Naive thymus-derived CD8-positive, alpha-beta T cell (primary cell): ENCODE measurements at places on chromosomes 13 and 19.

GRCh38 chr13:40599747-40600146, 66.7 kb downstream of the FOXO1 start:
- no peak for DNase-seq

DNA sequence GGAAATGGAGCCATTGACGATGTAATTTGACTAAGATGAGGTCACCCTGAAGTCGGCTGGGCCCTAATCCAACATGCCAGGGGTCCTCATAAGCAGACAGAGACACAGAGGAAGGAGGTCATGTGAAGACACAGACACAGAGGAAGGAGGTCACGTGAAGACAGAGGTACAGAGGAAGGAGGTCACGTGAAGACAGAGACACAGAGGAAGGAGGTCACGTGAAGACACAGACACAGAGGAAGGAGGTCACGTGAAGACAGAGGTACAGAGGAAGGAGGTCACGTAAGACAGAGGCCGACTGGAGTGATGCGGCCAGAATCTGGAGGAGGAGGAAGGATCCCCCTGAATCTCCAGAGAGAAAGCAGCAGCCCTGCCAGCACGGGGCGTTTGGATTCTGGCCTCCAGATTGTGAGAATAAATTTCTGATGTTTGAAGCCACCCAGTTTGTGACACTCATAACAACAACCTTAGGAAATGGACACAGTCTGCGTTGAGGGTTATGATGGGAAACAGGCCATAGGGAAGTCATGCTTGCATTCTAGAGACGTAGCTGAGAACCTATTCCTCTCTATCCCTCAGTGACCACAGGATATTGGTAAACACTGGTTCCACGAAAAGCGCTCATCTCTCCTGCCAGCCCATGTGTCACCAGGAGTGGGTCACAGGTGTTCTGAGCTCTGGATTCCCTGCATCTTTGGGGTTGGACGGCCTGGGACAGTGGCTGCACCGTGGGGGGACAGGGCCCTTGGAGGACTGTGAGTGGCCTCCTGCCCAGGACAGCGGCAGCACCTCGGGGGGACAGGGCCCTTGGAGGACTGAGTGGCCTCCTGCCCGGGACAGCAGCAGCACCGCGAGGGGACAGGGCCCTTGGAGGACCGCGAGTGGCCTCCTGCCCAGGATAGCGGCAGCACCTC, 108.5 kb downstream of the SOX1 start:
- no peak for DNase-seq

- DNase-seq: no peak
These were observed 114.4 kb upstream of the SERTM1 start for GRCh38 chr13:36559375-36559774.

DNA sequence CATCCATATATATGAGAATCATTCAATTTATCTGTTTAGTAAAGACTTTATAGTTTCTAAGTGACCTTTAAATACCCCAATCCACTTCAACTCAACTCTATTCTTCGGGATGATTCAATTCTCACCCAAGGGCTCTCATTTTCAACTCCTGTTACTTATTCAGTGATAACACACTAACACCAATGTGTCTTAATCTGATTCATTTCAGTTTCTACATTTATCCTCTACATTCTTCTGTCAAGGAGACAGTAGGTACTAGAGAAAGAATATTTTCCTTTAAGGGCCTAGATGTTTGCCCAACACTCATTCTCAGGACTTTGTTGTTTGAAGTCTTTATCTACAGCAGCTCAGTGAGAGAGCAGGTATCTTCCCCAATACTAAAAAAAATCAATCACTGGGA, 7.1 kb downstream of the ARGLU1 start:
- DNase-seq: no peak

- DNase-seq: no peak
These were observed 310.4 kb downstream of the IRS2 start for GRCh38 chr13:109476001-109476400.

DNA sequence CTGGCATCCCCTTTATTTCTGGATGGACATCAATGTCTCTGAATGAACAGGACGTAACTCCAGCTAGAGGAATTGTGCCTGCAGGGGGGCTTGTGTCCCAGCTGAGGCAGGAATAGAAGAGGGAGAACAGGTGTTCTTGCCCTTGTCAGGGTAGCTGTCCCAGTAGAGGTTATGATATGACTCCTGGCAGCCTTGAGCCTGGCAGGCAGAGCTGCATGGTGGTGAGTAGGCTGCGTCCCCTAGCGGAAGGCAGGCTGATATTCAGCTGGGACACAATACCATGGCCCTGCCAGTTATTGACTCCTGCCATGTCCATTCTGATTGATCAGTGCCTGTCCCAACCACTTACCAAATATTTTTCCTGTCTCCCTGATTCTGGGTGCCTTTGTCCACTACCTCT, 197.2 kb downstream of the RAP2A start:
- no peak for DNase-seq

DNA sequence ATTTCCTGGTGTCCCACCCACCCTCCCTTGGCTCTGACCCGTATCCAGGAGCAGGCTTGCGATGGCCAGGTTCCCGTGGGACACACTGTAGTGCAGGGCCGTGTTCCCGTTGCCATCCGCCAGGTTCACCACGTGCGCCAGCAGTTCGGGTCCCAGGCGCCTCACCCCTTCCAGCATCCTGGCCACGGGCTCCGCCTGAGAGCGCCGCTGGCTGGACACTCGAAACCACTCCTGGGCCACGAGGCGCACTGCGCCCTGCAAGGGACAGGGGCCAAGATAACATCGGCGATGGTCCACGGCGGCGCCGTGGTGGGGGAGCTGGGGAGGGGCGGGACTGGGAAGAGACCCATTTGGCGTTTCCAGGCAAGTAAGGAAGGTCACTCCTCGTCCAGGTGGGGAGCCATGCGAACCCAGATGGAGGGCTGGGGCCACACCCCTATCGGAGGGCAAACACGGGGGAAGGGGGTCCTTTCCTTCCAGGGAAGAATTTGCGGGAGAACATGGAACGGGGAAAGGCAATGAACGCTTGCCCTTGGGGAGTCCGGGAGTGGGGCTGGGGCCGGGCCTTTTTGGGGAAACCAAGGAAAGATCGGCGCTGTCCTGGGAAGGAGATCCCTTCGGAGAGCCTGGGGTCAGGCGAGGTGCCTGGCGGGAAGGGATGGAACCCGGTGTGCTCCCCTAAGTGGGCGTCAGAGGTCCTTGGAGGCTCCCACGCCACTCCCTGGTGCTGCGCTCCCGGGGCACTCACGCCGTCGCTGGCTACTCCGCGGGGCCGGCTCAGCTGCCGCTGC, 9.9 kb downstream of the KANK3 start:
- no peak for DNase-seq

- DNase-seq: no peak
These were observed 102.0 kb downstream of the SLITRK1 start for GRCh38 chr13:83780227-83780626.

- no peak for DNase-seq
These were observed 47.9 kb downstream of the COL4A1 start for GRCh38 chr13:110258876-110259631.

DNA sequence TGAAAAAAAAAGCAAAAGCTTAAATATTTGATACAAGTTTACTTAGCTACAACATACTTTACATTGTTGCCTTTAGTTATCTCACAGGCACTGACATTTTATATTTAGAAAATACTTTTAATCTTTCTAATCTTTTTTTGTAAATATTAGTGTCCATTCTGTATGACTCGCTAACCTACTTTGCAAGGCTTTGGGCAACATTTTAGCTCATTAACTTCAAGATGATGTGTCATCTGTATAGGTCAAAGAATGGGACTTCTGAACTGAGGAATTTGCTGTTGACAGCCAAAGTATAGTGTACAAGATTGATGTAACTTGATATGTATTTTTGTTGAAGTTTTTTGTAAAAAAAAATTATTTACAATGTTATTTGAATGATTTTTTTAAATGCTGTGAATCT, 2.7 kb upstream of the C1QTNF9 start:
- DNase-seq: no peak

- DNase-seq: peak; percentile 51
These were observed 557 bp downstream of the PSPC1 start for GRCh38 chr13:19782049-19782726.

- peak; percentile 87 for DNase-seq
These were observed 9.5 kb downstream of the DYRK1B start for GRCh38 chr19:39824143-39825092.

- no peak for DNase-seq
These were observed at the start of gene ADGRE1 for GRCh38 chr19:6887316-6887715. Gene ADGRE1, plus strand, starts transcription at chr19:6887579. Its CDS starts 30 bp downstream, at chr19:6887609.
